Left lobe of liver (tissue), 2 donors: ENCODE measurements at places on chromosomes 11 and 22.

DNA sequence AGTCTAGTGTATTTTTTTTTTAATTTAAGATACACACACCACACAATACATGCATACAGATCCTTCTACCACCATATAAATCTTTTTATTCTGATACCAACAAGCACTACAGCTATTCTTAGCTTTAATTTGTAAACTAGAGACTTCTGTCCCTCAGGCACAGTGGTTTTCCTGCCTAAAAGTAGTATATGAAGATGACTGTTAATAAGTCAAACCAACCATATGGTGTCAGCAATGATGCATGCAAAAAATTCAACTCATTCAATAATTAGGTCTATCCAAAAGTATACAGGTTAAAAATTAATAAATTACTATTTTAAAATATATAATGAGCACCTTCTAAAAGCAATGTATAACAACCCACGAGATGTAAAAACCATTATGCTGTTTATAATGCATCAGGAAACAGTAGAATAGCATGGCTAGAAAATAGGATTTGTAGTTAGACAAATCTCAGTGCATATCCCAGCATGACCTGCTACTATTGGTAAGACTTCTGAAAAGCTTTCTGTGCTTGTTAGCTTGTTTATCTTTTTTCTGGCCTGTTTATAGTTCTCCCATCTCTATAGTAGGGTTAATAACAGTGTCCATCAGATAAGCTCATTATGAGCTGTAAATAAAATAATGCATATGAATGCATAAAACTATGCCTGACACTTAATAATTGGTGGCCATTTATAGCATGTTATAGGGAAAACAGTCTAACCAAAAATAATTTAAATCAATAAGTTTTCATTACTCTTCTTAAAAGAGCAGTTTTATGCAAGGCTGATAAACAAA, 10.2 kb downstream of the RAB38 start:
- DNase-seq = no peak

DNA sequence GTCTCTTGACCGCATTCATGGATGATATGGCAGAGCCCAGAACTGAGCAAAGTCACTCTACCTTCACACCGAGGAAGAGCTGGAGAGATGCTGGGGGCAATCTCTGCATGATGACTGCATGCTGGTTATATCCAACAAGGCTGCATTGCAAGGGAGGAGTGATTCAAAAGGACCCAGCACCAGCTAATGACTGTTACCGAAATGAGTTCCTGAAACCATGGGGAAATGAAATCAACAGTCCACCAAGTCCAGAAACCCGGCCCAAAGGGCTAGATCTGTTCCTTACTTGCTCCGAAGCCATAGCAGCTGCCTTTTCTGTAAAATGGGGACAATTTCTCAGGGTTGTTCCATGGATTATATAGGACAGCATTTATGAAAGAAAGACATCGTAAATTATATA, 1.2 kb upstream of the SMIM35 start:
- DNase-seq = no peak

- no peak for DNase-seq
Measured at GRCh38 chr11:103210543-103210942, 101.3 kb downstream of the DYNC2H1 start.

- no peak for DNase-seq
Measured at GRCh38 chr11:97865424-97866012, 1155.2 kb upstream of the CNTN5 start.

- no peak for DNase-seq
Measured at GRCh38 chr11:116975661-116976060, 122.6 kb downstream of the SIK3 start.

DNA sequence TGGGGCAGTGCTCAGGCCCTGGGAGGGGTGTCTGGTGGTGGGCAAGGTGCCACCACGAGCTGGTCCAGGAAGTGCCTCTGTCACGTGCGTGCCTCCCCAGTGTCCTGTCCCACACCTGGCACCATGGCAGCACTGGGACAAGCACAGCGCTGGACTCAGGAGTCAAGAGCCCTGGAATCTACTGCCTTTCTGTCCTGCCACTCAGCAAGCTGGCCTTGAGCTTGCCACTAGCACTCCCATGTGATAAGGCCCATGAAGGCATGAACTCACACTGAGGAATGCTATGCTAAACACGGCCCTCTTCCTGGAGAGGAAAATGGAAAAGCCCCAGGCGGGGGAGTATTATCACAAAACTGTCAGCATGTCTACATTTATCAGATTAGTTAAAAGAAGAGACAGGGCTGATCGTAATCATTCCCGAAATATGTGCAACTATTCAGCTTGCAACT, 50.7 kb upstream of the SLC35C1 start:
- no peak for DNase-seq

DNA sequence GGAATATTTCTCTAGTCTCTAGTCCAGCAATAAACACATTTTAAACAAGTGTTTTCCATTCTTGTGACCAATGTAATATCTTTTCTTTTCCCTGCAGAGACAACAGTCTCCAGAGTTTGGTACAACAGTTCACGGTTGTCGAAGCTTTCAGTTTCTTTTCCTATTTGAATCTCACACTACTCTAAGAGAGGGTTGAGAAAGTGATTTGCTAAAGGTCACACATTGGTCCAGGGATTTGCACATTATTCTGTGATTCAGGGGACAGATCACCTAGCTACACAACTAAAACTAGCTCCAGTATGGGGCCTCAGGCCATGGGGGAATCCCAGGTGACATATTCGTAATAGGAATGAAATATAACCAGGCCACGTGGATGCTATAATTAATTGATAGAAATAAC, 132.5 kb downstream of the HIPK3 start:
- DNase-seq = no peak

DNA sequence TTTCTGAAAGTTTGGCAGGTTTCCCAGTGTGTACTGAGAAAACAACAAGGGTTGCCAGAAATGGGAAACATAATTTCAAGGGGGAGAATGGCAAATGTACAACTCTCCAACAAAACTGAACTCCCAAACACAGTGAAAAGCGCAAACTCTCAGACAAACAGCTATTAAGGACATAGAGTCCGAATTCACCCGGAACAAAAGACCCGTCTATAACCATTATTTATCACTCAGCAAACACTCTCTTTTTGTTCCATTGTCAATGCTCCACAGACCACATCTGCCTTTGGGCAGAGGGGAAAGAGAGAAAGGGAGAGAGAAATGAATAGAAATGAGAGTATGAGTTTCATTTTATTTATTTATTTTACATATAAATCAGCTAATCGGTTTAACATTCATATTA, 21.7 kb downstream of the KIRREL3 start:
- no peak for DNase-seq

GRCh38 chr11:132264616-132265015, 894.2 kb downstream of the NTM start:
- DNase-seq = no peak

GRCh38 chr11:61787928-61788491, 4.4 kb downstream of the TMEM258 start:
- no peak for DNase-seq

- no peak for DNase-seq
Measured at GRCh38 chr11:2186669-2187279, 15.2 kb upstream of the TH start.

- DNase-seq = no peak
Measured at GRCh38 chr11:30992513-30992849, 377.1 kb downstream of the DCDC1 start.

- no peak for DNase-seq
Measured at GRCh38 chr11:132228746-132229325, 858.4 kb downstream of the NTM start.

GRCh38 chr11:71304491-71304890, 52.1 kb upstream of the SHANK2 start:
- DNase-seq = peak; percentile 12

DNA sequence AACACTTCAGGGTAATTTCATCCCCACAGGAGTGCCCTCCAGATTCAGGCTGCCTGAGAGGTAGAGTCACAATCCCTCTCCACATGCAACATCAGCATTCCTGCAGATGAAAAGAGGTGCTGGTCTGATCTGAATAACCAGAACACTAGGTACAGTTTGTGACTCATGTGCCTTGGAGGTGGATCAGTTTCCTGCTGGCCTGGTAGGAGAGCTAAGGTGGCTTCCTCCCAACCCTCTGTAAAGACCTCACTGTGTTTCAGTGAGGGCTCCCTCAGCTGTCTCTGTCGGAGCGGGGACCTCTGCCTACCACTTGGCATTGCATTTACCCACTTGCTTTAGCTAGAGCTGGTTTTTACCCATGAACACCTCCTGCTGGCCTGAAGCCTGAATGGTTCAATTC, 7.6 kb downstream of the OR9G1 start:
- DNase-seq = no peak

- no peak for DNase-seq
Measured at GRCh38 chr11:67024410-67024809, 1.5 kb downstream of the SYT12 start.

GRCh38 chr11:42967653-42968052, 344.1 kb upstream of the API5 start:
- DNase-seq = no peak

- no peak for DNase-seq
Measured at GRCh38 chr11:61111786-61112517, 9.7 kb downstream of the CD5 start.

DNA sequence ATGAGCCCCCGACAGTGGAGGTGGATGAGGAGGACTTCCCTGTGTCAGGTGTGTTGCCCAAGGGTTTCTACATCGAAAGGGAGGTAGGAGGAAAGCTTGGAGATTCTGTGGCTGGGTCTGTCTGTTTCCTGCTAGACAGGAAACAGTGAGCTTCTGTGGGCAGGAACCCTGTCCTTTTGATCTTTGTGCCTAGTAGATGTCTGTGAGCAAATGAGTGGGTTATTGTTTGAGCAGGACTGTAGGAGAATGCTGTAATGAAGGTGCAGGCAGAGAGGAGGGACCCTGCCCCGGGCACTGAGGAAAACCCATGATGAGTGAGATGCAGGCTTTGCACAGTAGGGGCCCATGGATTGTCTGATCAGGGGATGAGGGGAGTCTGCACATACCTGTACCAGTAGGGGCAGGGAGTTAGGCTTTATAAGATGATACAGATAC, 14.0 kb downstream of the USP35 start:
- no peak for DNase-seq

GRCh38 chr11:79042824-79043223, 398.0 kb downstream of the TENM4 start:
- no peak for DNase-seq

GRCh38 chr22:21098099-21098671, 52.4 kb downstream of the LRRC74B start:
- no peak for DNase-seq

- DNase-seq = peak; percentile 31
Measured at GRCh38 chr11:71491940-71492339, 35.1 kb upstream of the KRTAP5-7 start.

- DNase-seq = no peak
Measured at GRCh38 chr11:68189082-68189481, 24.0 kb downstream of the KMT5B start.

DNA sequence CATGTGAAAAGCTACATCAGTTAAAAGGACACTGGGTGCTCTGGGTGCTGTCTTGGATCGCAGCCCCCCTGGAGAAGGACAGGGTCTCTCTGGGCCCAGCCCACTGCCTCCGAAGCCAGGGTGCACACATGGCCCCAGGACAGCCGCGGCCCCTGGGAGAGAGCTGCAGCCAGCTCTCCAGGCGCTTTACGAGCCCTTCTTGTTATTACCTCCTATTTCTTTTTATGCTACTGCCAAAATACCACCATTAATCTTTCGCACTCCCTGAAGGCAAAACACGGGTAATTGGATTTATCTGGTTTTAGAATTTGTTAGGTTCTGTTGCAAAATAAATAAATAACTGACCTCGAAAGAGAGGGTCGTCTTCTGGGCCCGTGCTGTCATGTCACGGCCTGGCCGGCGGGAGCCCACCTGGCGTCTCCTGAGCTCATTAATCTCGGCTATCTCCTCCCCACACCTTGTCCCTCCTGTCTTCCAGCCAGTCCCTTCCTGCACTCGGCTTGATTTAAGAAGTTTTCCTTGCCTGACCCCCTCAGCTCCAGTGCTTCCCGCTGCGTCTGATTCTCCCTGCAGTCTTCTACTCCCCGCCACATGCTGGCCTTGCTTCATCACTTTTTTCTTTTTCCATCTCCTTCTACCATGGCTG, 611.7 kb downstream of the OPCML start:
- no peak for DNase-seq

GRCh38 chr11:102767800-102768199, 12.6 kb downstream of the MMP10 start:
- no peak for DNase-seq

GRCh38 chr11:70643642-70644041, 245.3 kb downstream of the CTTN start:
- no peak for DNase-seq

- no peak for DNase-seq
Measured at GRCh38 chr11:112004389-112004788, 20.8 kb upstream of the DLAT start.

DNA sequence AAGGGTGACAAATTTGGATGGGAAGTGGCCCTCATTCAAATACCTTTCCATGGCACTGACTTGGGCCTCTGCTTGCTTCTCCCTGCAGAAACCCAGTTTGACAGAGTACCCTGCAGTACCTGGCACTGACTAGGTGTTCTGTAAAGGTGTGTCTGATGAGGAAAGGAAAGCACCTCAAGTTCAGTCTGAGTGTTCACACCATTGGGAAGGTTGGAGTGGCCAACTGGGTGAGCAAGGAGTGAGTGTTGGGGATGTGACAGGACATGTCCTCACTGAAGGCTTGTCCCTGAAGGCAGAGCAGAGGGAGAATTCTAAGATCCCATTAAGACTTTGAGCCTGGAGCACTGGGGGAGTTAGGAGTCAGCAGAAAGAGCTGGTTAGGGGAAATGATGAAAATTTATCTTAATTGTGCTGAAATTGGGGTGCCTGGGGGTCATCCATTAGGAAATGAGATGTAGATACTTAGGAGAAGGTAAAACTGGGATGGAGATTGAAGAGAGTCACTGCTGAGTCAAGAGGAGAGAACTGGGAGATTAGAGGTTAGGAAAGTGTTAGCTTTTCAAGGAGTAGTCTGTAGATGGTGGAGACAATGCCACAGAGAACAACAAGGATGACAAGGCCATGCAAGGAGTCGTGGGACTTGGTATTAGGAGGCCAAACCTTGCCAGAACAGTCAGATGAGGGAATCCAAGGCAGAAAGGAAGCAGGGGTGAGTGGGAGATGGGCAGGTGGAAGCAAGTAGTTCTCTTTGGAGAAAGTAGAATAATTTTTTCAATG, 6.1 kb downstream of the SREBF2 start:
- no peak for DNase-seq

GRCh38 chr11:3747704-3748103, 49.6 kb downstream of the NUP98 start:
- DNase-seq = no peak

- DNase-seq = no peak
Measured at GRCh38 chr11:104372111-104372510, 208.2 kb upstream of the PDGFD start.

- no peak for DNase-seq
Measured at GRCh38 chr11:81941998-81942397, 791.7 kb downstream of the FAM181B start.

GRCh38 chr11:67520856-67521824, 2.1 kb downstream of the CABP2 start:
- DNase-seq = no peak

DNA sequence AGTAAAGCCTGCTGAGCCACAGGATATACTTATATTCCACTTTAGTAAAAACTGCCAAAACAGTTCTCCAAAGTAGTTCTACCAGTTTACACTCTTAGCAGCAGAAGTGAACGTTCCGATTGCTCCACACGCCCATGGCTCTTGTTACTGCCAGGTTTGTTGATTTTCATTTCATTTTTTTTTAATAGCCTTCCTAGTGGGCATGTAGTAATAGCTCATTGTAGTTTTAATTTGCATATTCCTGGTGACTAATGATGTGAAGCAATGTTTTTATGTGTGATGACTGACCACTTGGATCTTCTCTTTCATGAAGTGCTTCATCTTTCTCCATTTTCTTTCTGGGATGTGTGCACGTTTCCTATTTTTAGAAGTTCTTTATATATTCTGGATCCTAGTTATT, 4.8 kb upstream of the C11orf97 start:
- DNase-seq = no peak

- no peak for DNase-seq
Measured at GRCh38 chr11:93116641-93117441, 81.0 kb downstream of the SLC36A4 start.
